Activated naive CD4-positive, alpha-beta T cell (primary cell): ENCODE measurements at places on chromosomes 5 and 9.

DNA sequence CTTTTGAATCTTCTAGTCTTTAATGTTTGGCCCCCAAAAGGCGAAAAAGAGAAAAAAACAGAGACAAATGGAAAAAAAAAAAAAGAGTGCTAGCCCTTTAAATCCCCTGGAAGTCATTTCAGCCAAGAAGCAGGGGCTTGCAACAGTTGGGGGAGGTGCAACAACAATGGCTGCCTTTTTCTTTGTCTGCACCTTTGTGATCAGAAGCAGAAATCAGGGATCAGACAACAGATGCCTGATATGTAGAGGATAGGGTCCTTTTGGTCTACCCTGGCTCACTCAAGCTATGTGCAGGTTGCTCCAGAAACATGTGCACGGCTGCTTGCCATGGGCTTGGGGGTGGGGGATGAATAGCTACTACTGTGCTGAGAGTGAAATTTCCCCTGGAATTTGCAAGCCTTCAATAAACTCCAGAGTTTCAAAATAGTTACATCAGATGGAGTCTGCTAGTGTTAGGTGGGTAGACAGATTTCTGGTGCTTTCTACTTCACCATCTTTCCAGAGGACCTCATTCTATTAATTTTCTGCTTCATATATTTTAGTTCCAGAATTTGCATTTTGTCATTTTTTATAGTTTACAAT lies 150.9 kb downstream of the FGF18 start:
- DNase-seq = no peak

DNA sequence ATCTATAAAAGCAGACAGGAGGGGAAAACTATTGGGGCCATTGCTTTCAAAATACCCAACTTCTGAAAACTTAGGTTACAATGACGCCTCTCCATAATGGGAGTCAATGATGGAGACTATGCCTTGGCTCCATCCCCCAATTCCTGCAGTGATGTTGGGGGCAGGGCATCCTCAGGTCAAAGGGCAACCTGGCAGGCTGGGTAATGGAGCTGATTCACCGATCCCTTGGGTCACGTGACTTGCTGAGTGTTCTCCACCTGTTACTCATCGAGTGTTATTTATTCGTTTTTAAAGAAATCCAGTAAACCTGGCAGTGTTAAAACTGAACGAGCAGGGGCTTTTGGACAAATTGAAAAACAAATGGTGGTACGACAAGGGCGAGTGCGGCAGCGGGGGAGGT lies 244.4 kb downstream of the FAM114A2 start:
- DNase-seq = no peak

DNA sequence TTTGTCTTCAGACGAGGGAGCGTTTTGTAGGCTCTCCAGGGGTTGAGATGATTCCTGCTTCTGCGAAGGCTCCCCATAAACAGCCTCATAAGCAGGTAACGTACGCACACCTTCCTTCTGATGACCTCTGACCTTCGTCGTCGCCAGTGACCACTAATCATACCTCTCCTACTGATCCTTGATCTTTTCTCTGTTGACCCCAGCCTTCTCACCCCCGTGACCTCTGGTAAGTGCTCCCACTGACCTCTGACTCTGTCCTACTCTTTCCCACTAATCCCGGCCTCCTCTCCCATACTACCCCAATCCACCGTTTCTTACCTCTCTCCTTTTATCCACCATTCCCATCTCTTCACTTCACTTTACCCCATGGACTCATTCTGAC lies 345 bp downstream of the DNAI1 start:
- no peak for DNase-seq

DNA sequence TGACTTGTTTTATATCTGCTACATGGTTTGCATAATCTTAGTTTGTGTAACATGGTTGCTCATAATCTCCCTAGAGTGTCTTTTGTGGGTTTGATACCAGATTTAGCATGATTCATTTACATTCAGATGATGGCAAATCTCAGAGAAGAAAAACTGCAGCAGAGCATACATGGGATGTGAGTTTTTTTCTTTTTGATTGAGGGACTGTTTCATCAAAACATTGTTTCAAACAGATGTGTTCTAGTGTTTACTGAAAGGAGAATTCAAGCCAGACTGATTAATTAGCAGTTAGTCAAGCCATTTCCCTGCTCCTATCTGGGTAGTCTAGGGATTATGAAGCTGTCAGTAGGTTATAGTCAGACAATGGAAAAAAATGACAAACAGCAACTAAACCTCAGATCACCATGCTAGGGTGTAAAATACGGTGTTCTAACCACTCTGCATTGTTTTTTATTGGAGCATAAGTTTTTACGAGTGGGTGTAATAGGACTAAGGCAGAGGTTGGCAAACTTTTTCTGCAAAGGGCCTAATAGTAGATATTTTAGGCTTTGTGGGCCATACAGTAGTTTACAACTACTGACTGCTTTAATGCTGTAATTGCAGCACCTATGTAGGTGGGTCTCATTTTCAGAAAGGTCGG lies 10.5 kb upstream of the GDNF start:
- no peak for DNase-seq

GRCh38 chr5:89292487-89292886 lies 409.5 kb upstream of the MEF2C start:
- DNase-seq = no peak

- no peak for DNase-seq
Measured at GRCh38 chr5:54186912-54187445, 123.4 kb downstream of the ARL15 start.

- no peak for DNase-seq
Measured at GRCh38 chr5:77232574-77233358, 22.3 kb downstream of the PDE8B start.

- no peak for DNase-seq
Measured at GRCh38 chr5:42760426-42760825, 3.8 kb downstream of the CCDC152 start.

GRCh38 chr5:176812269-176813259 lies 2.2 kb downstream of the UNC5A start:
- no peak for DNase-seq

DNA sequence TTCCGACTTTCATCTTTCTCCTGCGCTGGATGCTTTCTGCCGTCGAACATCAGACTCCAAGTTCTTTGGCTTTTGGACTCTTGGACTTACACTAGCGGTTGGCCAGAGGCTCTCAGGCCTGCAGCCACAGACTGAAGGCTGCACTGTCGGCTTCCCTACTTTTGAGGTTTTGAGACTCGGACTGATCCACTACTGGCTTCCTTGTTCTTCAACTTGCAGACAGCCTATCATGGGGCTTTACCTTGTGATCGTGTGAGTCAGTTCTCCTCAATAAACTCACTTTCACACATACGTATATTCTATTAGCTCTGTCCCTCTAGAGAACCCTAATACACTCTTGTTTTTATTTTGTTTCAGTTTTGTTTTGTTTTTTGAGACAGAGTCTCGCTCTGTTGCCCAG lies 10.3 kb downstream of the FKBP15 start:
- DNase-seq = no peak

DNA sequence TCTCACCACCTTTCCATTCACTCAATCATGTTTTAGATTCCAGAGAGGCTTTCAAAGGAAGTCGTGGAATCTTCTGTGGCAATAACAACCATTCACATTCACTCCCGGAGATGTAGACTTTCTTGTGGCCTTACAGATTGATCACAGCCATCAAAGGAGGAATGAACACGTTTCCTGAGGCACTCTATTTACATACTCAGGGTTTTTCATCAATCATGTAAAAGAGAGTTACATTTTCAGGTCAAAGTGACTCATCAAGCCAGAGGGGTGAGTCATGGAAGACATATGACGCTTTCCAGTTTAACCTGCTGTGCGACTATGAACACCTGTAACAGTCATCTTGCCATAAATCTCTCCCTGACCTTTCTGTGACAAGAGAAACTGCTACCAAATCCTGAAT lies 39.3 kb upstream of the RAD23B start:
- DNase-seq = no peak

- no peak for DNase-seq
Measured at GRCh38 chr5:98929710-98930298, 997 bp upstream of the CHD1 start.

DNA sequence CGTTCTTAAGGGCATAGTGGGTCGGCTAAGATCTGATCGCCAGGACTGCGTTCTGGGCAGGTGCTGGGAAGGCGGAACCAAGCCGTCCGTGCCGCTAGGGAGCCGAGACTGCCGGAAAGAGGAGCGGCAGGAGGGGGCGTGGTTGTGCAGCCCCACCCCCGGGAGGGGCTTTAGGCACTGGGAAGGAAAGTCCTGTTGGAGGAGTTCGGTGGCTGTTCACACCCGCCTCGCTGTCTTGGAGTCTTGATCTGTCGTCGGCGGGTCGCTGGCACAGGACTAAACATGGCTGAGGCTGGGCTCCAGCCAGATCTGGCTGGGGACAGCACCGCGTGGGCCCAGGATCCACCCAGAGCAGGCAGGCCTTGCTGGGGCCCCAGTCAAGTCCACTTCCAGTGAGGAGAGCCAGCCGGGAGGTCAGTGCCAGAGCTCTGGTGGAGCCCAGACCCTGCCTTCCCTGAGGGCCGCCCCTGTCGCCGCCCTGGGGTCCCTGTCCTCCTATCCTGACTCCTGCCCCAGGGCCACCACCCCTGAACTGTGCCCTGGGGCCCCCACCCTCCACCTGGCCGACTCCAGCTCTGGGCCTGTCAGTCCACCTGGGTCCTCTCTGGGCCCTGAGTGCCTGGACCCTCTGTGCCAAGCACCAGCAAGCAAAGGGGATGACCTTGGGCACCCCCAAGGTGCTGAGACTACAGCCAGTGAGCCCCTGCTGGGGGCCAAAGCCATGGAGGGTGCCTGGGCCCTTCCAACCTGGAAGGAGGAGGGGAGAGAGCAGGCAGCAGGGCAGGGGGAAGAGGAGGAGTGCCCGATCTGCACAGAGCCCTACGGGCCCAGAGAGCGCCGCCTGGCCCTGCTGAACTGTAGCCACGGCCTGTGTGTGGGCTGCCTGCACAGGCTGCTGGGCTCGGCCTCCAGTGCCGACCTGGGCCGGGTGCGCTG lies 4.5 kb downstream of the RNF208 start:
- no peak for DNase-seq

DNA sequence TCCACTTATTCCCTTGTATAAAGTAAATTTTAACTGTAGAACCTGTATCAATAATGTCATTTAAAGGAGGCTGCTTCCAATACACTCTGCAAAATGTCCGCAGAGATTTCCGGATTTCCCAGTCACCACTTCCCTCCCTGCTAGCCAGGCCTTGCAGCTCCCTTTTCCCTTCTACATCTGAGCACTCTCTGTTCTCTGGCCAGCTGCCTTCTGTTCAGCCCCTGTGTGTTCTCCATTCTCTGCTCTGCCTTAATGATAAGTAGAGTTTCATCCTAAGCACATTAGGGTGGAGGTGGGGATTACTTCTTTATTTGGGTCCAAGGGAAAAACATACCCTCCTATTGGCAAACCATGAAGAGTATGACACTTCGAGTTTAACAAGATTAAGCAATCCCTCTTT lies 719.6 kb upstream of the WWC1 start:
- no peak for DNase-seq

DNA sequence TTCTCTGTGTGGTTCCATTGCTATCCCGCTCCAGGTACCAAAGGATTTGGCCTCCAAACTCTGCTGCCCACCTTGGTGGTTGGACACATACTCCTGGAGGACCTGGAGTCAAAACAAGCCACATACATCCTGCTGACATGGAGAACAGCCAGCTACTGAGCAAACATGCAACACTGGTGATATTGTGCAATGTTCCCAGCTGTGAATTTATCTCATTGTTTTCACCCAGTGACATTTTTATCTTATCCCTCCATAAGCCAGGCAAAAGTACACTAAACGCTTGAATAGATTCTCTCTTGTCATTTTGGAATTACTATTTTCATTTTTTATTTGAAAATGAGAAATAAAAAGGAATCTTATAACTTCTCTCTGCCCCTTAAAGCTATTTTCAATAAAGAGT lies 11.1 kb upstream of the CTSL start:
- no peak for DNase-seq

GRCh38 chr9:121599872-121600585 lies 51.4 kb upstream of the DAB2IP start:
- DNase-seq = no peak
